Head of caudate nucleus (tissue), 42 donors: ENCODE measurements at places on chromosomes 6 and 20.

- DNase-seq = peak; percentile 48
These were observed 427.4 kb upstream of the JARID2 start for GRCh38 chr6:14818422-14818884.

DNA sequence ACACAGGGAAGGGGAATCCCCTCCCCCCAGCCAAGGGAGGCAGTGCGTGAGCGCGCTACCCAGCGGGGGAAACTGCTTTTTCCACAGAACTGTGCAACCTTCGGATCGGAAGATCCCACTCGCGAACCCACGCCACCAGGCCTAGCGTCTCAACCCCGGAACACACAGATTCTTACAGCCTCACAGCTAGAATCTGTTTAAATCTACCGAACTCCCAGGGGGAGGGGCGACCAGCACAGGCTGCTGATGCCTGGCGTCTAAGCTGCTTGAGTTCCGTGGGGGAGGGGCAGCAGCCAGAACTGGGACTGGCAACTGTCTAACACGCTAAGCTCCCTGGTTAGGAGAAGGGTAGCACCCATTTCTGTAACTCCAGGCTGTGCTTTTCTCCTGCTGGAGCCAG is 217.3 kb upstream of the TENT5A start:
- DNase-seq = no peak

GRCh38 chr6:109320072-109320471 is 62.2 kb downstream of the CD164 start:
- no peak for DNase-seq

- DNase-seq = no peak
These were observed 42.6 kb downstream of the RAB44 start for GRCh38 chr6:36739947-36740817.

- DNase-seq = no peak
These were observed 22.5 kb downstream of the CCDC167 start for GRCh38 chr6:37477191-37477590.

DNA sequence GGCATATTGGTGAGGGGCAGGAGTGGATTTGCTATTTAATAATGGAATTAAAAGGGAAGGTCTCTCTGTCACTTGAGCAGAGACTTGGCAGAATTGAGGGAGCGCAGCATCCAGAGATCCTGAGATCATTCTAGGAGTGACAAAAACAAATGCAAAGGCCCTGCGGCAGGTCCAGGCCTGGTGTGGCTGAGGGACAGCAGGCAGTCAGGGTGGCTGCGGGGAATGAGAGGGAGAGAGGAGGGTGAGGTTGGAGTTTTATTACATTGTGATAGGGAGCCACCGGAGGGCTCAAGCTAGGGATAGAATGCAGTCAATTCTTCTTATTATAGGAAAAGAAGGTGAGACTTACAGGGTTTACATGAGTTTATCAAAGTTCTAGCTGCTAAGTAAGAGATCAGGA is 59.5 kb upstream of the PBOV1 start:
- no peak for DNase-seq

DNA sequence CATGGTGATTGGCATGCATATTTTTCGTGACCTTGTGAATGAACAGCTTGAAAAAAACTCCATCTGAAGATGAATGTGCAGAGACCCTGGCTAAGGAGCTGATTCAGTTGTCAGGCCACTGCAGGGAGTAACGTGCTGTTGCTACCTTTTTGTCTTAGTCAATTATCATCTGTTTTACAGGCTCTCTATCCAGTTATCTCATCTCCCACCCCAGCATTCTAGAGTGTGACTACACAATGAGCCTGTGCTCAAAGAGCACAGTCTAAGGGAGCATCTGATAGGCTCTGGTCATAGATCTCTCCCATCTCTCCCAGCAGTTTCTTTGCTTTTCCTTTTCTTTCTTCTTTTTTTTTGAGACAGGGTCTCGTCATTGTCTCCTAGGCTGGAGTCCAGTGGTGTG is 45.5 kb downstream of the NDRG3 start:
- DNase-seq = no peak

- no peak for DNase-seq
These were observed 508.9 kb upstream of the NOX3 start for GRCh38 chr6:155964544-155964943.

- DNase-seq = no peak
These were observed 98.9 kb upstream of the MAFB start for GRCh38 chr20:40787941-40788340.

- no peak for DNase-seq
These were observed 33.4 kb upstream of the RIMS1 start for GRCh38 chr6:71852948-71853347.

GRCh38 chr6:13048113-13048512 is 280.2 kb downstream of the TBC1D7 start:
- DNase-seq = no peak

DNA sequence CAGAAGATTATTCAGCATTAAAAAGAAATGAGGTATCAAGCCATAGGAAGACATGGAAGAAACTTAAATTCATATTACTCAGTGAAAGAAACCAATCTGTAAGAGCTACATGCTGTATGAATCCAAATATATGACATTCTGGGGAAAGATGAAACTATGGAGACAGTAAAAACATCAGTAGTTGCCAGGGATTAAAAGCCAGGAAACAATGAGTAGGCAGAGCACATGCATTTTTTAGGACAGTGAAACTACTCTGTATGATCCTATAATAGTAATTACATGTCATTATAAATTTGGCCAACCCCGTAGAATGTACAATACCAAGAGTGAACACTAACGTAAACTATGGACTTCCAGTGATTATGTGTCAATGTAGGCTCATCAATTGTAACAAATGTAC is 92.8 kb upstream of the RNF217 start:
- no peak for DNase-seq

DNA sequence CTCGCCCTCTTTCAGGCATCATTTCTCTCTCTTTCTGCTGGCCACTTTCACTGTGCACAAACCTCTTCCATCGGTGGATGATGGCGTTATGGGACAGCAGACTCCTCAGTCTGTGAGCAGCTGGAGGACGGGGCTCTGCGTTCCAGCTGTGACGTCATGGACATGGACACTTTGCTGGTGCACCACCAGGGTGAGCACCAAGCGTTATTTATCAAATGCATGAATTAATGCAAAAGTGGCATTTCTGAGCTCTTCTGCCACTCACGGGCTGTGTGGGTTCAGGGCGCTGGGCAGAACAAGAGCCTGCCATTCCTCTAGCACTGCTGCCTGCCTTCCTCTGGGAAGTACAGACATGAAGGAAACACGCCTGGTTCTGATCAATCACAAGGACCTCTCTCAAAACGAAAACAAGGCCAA is 82.9 kb upstream of the MPC1 start:
- peak; percentile 53 for DNase-seq

DNA sequence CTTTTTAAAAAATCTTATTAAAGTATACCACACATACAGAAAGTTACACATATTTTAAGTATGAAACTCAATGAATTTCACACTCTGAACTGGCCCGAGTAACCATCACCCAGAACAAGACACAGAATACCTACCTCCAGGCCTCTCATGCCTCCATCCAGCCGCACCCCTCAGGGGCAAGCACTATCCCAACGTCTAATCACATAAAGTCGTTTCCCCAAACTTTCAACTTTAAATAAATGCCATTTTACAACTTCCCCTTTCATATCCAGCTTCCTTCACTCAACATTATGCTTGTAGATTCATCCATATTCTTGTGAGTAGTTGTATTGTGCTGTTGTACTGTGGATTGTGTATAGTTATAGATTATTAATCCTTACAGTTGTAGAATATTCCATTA is 539.1 kb downstream of the CD83 start:
- no peak for DNase-seq

DNA sequence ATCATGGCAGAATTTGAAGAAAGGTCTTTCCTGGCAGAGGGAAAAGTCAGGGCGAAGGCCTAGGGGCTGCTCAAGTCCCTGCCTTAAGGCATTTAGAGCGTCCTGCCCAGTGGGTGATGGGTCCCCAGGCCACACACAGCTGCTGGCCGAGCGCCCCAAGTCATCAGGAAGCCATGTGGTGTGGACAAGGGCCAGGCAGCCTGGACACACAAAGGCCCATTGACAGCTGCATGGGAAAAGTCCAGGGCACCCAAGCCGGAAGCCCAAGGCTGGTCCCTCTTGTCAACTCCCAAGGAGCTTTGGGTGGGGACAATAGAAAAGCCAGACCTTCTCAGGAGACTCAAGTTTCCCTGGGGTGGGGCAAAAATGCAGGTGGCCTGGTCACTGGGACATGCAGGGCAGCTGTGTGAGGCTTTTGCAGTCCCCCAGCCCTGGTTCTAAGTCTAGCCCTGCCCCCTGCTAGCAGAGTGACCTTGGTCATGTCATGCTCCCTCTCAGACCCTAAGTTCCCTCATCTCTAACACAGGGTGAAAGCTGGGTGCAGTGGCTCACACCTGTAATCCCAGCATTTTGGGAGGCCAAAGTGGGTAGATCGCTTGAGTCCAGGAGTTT is 44.3 kb upstream of the PTGIS start:
- DNase-seq = peak; percentile 90

DNA sequence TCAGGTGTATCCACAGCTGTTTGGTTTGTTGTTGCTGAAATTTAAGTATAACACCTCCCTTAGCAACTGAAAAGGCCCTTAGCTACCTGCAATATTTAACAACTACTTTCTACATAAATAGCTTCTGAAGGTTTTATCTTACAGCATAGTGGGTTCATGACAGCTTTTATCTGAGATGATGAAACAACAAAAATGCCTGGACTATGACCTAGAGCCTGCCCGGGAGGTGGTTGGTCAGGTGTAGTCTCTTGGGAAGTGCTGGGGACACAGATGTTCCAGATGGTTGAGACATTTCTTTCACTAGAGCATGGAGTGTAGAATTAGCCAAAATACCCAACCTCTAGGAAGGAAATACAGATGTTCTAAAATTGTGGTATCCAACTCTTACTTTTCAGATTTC is 705.4 kb downstream of the MAFB start:
- DNase-seq = no peak
